Hypothalamus (tissue), 51 donors: ENCODE measurements at places on chromosomes 6 and 20.

- DNase-seq: no peak
These were observed 24.9 kb downstream of the EPHA7 start for GRCh38 chr6:93394471-93394870.

GRCh38 chr6:128574402-128574801, 54.0 kb upstream of the PTPRK start:
- DNase-seq: no peak

- no peak for DNase-seq
These were observed 139.6 kb downstream of the MYLK4 start for GRCh38 chr6:2611092-2611491.

GRCh38 chr6:114611696-114612095, 268.9 kb upstream of the HS3ST5 start:
- DNase-seq: no peak

GRCh38 chr20:58571356-58571692, 56.1 kb upstream of the APCDD1L start:
- no peak for DNase-seq

- no peak for DNase-seq
These were observed 20.0 kb downstream of the HLA-B start for GRCh38 chr6:31336896-31337496.

DNA sequence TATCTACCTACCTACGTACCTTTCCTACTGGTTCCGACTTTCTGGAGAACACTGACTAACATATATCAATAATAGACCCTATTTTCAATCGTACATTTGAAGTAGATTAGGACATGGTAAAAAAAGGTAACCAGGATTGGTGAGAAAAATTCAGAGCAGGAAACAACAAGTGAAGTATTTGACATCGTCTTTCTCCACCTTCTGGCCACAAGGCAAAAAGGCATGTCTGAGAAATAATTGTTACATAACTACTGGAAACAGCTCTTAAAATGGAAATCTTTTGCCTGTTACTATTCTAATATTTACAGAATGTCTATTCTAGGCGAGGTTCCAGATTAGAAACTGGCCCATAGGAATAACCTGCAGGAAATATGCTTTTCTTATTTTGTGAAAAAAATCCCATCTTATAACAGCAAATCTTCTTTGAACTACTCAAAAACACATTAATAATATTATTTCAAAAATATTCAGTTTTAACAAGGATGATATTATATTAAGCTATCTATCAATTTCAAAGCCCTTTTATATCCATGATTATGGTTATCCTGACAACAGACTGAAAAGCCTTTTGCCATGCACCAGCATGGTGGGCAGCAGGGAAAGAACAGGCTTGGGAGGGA, 80.8 kb downstream of the RCAN2 start:
- DNase-seq: peak; percentile 28

GRCh38 chr6:128657181-128657580, 136.8 kb upstream of the PTPRK start:
- DNase-seq: no peak

DNA sequence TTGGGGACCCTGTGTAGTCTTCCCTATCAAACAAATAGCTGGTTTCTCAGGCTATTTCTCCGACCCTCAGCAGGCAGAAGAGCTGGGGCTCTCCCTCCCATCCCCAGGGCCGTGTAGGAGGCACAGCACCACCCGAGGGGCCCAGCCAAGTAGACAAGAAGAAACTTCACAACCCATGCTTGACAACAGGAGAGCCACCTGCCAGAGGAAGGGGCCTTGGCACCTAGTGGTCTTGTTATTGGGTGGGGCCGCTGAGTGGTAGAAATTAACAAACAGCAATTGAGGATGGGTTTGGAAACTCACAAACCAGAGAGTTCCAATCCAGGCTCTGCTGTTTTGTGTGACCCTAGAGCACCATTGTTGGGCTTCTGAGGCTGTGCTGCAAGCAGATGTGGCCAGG, 108.5 kb upstream of the CHD6 start:
- DNase-seq: no peak

GRCh38 chr20:42595625-42596024, 594.1 kb downstream of the PTPRT start:
- no peak for DNase-seq

GRCh38 chr6:159013229-159013628, 13.2 kb upstream of the RSPH3 start:
- DNase-seq: no peak

DNA sequence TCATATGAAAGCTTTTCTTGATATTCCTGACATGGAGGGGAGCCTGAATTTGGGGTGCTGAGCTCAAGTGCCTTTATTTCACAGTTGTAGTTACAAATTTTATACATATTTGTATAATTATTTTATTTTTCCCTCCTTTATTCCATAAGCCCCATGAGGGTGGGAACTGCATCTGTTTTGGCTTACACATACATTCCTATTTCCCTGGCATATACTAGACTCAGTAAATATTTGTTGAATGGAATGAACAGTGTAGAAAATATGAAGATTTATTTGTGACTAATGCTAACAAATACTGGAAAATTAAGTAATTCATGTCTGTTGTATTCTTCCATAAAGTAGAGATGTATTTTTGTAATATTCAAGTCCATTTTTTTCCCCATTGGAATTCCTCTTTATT, 127.1 kb downstream of the MYO6 start:
- DNase-seq: no peak

DNA sequence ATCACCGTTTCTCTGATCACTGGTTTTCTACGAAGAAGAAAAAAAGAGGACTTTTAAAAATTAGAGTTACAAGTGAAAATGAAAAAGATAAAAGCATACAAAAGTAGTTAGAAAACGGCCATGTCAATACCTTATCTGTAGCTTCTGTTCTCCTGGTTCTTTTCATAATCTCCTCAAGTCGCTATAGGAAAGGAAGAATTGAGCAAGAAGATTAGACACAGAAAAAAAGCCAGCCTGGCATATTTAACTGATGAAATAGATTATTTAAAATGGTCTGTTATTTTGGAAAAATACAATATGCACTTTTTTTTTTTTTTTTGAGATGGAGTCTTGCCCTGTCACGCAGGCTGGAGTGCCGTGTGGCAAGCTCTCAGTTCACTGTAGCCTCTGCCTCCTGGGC, 70.2 kb upstream of the BCLAF1 start:
- no peak for DNase-seq

GRCh38 chr6:15970517-15970916, 158.4 kb upstream of the MYLIP start:
- no peak for DNase-seq

DNA sequence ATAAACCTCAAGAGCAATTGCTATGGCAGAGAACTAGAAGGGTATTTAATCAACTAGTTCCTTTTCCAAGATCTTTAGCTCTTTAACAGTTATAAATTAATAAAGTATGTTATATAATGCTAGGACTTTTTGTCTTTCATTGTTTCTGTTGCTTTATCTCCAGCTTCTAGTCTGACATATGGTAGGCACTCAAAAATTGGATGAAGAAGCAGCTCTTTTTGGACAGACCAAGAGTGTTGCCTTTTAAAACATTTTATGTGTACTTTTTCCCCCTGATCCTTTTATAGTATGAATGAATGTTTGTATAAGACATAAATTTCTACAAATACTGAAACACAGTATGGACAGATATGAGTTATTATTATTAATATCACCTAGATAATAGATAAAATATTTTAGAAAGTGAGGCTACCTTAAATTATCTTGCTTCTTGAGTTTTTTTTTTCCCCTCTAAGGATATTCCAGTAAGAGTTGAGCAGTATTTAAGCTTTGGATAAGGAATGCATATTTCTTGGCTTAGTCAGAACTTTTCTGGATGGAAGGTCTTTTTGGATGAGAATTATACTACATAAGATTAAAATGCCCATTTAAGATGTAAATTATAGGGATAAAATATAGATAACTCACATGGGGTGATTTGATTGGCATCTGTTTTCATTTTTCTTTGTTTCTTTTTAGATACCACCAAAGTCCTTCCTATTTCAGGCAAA, 16.6 kb downstream of the LAMA2 start:
- DNase-seq: no peak

DNA sequence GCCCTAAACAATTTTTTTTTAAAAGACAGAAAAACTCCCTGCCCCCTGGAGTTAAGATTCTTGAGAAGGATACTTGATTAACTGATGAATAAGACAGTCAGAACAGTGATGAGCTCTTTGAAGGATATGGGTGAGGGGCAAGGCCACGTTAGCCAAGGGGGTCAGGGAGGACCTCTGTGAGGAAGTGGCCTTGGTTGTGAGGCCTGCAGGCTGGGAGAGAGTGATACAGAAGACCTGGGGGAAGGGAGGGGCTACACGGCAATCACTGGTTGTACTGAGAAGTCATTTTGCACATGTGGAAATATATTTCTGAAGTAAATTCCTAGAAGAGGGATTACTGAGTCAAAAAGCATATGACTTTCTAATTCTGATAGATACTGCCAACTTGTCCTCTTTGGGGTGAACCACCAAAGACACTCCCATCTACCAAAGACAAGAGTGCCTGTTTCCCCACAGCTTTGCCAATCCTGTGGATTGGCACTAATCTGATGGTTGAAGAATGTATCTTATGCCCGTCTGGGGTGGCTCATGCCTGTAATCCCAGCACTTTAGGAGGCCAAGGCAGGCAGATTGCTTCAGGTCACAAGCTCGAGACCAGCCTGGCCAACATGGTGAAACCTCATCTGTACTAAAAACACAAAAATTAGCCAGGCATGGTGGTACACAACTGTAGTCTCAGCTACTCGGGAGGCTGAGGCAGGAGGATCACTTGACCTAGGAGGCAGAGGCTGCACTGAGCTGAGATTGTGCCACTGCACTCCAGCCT, 22.3 kb upstream of the BCAS4 start:
- no peak for DNase-seq

GRCh38 chr6:82045965-82046756, 201.4 kb downstream of the IBTK start:
- no peak for DNase-seq

DNA sequence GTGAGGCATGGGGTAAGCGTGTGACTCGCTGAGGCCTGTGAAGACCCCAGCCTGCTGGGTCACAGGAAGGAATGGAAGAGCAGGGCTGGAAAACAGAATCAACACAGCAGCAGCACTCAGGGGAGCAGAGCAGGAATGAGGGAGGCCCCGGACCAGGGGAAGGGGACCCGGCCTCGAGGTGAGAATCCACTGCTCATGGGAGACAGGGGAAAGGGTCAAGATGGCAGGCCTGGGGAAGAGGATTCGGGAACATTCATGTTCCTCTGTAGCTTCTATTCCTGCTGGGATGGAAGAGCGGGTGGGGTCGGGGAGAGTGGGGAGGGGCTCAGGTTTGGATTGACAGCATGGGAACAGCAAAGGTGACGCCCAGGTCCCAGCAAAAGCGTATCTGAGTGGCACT, 59.4 kb downstream of the NPEPL1 start:
- no peak for DNase-seq

- DNase-seq: no peak
These were observed 9.1 kb downstream of the SDC4 start for GRCh38 chr20:45339084-45339483.

- DNase-seq: no peak
These were observed 441.1 kb downstream of the HAO1 start for GRCh38 chr20:7499201-7499600.

GRCh38 chr20:37755665-37756064, 61.8 kb downstream of the CTNNBL1 start:
- DNase-seq: no peak

- DNase-seq: no peak
These were observed 19.5 kb upstream of the SLC22A7 start for GRCh38 chr6:43278524-43279078.

DNA sequence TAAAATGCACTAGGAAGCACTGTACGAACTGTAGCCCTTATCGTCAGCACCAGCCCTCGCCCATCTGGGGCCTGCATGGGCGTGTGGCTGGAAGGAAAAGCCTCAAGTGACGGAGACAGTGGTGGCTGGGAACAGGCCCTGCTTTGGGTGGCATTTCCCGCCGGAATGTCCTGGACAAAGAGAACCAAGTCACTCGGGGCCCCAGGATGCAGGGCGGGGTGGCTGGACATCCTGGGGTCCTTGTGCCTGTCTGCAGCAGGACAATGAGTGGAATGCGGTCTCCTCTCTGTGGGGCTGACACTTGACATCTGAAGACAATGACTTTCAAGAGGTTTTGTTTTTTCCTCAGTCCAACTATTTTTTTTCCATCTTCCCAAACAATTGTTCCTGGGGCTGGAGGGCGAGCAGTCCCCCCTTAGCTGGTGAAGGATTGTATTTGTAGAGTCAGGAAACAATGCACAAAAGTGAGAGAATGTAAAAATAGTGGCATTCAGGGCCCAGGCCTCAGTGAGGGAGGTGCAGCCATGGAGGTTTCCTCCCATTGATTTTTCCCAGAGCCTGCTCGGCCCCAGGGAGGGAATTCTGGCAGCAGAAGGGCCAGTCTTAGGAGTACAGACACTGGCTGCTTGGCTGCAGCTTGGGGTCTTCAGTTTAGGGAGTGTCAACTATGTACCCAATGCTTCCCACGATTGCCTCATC, 64.4 kb downstream of the PREX1 start:
- DNase-seq: no peak

DNA sequence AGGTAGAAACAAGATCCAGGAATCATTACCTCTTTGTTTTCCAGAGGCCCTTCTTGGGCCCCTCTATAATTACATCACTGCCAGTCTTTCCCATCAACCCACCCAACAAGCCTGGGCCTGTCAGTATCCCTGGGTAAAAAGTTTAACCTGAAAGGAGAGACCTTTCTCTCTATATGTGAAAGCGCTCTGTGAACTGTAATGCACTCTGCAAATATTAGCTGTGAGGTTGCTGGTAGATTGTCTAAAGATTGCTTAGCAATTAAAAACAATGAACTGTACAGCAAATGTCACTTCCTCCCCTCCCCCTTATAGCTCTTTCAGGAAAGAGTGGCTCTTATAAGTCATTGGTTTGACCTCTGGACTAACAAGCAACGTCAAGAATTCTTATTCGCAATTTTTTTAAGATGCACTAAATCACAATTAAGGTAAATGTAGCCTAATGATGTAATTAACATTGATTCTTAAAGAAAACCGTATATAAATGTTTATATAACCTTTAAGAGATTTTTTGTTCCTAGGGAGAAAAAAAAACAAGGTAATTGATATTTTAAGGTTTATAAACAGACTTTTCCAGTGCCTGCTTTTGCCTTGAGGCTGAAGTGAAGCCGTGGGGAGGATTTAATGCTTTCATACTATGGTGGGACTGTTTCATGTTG, 18.4 kb downstream of the ECT2L start:
- no peak for DNase-seq

DNA sequence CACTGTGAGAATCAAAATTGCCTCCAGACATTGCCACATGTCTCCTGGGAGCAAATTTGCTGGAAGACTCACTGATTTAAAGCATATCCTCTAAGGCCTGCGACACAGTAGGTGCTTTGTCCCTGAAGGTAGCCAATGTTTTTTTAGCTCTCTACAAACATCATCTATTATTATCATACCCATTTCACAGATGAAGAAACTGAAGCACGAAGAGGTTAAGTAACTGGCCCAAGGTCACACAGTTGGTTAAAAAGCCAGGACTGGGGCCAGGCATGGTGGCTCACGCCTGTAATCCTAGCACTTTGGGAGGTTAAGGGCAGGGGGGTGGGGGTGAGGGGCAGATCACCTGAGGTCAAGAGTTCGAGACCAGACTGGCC, 12.4 kb downstream of the SLC13A3 start:
- DNase-seq: no peak

DNA sequence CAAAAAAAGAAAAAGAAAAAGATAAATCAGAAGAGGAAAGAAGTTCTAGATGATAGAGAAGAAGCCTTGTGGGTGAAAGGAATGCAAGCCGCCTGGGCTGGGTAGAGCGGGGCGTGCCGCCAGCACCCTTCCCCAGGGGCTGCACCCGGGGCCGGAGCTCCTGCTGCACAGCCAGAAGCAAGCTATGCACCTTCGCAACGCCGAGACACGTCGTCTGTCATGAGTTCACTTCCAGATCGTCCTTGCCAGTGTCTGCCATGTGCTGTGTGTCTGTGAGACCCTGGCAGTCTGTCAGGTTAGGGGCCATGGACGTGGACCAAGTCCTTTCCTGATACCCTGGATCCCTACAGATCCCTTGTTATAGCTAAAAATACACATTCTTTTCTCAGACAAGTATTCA, 25.5 kb upstream of the ADRM1 start:
- no peak for DNase-seq
